Aortic smooth muscle cell (primary cell): ENCODE measurements at places on chromosomes 3 and 15. TPM values are rescaled to one million over a fixed set of nuclear protein-coding genes. Genes with fewer than 3 reads are reported as not detected.

Gene LIPC
- 1.1 and 1.5 TPM in 2 replicates for total RNA-seq

Gene FGF7
- 14.1 and 17.7 TPM in 2 replicates for total RNA-seq

Gene TPRG1
- 0.31 and 0.40 TPM in 2 replicates for total RNA-seq

Gene SLC9C1
- 0.13 and 0.44 TPM in 2 replicates for total RNA-seq

Gene FSD2
- not detected in 2 replicates for total RNA-seq

Gene TRH
- total RNA-seq: not detected in 2 replicates

Gene PLA2G4F
- not detected in 2 replicates for total RNA-seq

Gene ABTB1
- 10.0 and 16.6 TPM in 2 replicates for total RNA-seq

Gene C3orf85
- total RNA-seq: not detected in 2 replicates

Gene CGNL1
- 3.3 and 9.5 TPM in 2 replicates for total RNA-seq

Gene LYZL4
- not detected in 2 replicates for total RNA-seq

Gene P2RY14
- not detected in 2 replicates for total RNA-seq

Gene SLC15A2
- 0.25 and 0.40 TPM in 2 replicates for total RNA-seq

Gene WDR76
- total RNA-seq: 12.7 and 20.5 TPM in 2 replicates
